ENCODE measurements at places on chromosomes 12 and 14.

- DNase-seq, result no peak
Observed at GRCh38 chr14:26597071-26597588, 703 bp downstream of the NOVA1 start.

DNA sequence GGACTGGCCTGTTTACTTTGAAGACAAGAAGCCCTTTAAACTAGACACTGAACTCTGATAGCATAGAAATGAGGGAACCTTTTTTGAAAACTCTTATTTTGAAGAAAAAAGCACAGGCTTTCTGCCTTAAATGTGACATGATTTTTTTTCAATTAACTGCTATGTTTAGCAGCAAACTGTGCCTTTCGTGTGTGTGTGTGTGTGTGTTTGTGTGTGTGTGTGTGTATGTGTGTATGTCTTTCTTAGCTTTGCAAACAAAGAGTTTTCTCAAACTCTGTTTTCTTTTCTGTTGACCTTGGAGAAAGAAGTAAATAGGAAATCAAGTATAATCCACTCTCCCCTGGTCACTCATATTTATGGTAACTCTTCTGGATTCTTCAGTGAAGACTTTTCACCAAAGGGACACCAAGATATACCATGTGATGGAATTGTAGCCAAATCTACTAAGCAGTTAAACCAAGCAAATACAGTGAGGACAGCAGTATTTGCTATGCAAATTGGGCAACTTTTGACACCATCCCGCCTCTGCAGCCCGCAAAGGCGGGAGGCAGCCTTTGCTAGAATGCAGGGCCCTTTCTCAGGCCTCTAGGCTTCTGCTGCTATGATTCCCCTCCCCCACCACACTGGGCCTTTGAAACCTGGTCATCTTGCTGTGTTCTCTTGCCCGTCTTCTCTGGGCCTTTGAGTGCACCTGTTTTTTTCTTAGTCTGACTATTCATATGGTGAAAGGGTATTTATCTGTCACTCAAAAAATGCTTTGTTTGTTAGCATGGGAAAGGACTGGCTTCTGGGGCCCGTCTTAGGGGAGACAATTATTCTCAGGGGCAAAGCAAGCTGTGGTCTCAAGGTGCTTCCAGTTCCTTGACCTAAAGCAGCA is 107.9 kb downstream of the MYRFL start:
- DNase-seq, result no peak

DNA sequence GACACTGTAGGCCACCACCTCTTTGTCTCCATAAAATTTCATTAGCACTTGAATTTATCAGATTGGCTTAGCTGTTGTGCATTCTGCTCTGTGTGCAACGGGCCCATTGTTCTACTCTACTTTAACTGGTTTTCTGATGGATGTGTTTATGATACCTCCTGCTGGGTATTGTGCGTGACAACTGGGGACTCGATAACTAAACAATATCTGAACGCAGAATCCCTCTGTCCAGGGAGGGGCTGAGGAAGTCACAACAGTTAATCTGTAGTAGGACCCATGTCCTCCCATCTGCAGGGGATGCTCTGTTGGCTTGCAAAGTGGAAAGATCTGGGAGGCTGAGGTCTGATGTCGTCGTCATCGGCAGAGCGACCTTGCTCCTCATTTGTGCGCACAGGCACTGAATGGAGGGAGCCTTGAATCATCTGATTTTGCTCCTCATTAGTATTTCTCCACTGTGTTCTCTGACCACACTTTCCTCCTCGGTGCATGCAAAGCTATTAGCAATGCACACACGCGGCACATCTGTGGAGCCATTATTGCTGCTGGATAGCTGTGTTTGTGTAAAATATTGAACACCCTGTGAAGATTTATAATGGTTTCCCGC is 422.5 kb downstream of the NRXN3 start:
- DNase-seq, result no peak

- no peak for DNase-seq
Observed at GRCh38 chr12:78559416-78559815, 305.2 kb upstream of the SYT1 start.

DNA sequence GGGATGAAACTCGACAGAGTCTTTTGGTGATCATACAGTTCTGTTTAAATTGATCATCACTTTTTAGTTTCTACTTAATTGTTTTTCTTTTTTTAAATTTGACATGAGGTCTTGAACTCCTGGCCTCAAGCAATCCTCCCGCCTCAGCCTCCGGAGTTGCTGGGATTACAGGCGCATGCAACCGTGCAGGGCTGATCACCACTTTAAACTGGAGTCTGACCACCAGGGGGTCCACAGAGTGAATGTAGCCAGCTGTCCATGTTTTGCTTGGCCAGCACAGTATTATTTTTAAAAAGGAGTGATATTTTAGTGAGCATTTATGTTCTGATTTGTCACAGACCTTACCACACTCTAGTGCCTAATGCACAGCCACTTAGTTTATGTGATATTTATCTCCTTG is 10.7 kb downstream of the DAAM1 start:
- DNase-seq, result no peak

GRCh38 chr12:19922717-19923116 is 445.6 kb upstream of the PDE3A start:
- DNase-seq, result no peak

GRCh38 chr14:60210703-60211102 is 38.3 kb upstream of the PPM1A start:
- DNase-seq, result no peak

DNA sequence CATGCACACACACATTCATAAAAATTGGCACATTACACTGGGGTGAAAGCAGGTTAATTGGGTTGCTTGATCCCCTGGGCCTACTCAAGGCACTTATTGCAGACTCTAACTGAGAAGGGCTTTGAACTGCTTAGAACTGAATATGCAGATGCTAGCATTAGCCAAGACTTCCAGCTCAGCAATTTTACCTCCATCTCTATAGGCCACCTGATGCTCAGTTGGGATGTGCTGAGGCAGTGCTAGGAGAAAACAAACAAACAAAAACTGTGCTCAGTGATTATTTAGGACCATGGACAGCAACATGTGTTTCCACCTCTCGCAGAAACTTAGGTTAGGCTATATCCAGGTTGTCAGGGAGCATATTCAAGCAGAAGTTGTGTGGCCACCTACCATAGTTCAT is 124.8 kb upstream of the WSCD2 start:
- no peak for DNase-seq

All from cerebellar nuclear complex (tissue), 1 donor.